ENCODE measurements at places on chromosomes 16 and 17.

- DNase-seq = no peak
Observed at GRCh38 chr16:73308771-73309170, 260.8 kb upstream of the ZFHX3 start.

GRCh38 chr17:76997981-76998531 is 129.9 kb downstream of the MGAT5B start:
- DNase-seq = peak; percentile 45

DNA sequence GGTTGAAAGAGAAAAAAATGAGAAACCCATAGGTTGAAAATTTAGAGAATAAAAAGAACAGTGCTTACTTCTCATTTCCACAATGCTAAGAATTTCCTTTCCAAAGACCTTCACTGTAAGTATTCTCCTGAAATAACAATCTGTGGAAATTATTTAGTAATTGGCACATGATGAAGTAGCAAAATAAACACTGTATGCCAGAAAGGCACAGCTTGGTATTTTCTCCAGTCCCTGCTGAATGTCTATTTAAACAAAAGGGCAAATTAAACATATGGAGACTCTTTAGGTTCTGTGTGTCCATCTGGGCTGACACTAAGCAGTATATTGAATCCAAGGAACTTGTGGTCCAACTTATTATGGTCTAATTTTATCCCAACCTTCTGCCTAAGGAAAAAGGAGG is 46.1 kb downstream of the CHCT1 start:
- DNase-seq = no peak

DNA sequence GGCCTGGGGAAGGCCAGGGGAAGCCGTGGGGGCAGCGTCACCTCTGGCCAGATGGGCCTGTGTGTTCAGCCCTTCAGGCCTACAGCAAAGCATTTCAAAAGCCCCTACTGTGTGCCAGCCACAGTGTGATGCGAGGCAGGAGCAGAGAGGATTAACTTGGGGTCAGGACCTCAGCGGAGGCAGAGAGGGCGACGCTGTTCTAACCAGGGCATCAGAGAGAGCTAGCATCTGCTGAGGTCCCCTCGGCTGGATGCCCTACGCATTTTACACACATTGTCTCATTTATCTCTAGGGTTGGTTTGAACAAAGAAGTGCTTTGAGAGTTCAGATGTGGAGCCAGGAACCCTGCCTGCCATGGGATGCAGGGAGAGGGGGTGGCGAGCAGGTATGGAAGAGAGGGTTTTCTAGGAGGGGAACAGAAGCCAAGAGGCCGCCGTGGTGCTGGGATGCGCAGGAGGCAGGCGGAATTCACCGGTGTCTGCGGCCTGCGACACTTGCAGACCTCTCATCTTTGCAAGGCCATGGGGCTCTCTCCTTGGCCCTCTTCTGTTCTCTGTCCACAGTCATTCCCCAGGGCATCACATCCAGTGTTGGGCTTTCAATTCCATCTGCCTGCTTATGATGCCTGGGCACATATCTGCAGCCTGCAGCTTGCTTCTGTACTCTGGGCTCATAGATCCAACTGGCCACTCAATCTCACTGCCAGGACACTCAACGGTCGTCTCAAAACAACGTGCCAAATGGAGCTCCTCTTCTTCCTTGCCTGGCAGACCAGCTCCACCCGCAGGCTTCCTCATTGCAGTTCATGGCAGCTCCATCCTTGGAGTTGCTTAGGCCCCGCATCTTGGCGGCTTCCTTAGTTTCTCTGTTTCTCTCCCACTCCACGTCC is 8.1 kb upstream of the NKD1 start:
- no peak for DNase-seq

- no peak for DNase-seq
Observed at GRCh38 chr16:57192146-57192545, 6.0 kb downstream of the RSPRY1 start.

DNA sequence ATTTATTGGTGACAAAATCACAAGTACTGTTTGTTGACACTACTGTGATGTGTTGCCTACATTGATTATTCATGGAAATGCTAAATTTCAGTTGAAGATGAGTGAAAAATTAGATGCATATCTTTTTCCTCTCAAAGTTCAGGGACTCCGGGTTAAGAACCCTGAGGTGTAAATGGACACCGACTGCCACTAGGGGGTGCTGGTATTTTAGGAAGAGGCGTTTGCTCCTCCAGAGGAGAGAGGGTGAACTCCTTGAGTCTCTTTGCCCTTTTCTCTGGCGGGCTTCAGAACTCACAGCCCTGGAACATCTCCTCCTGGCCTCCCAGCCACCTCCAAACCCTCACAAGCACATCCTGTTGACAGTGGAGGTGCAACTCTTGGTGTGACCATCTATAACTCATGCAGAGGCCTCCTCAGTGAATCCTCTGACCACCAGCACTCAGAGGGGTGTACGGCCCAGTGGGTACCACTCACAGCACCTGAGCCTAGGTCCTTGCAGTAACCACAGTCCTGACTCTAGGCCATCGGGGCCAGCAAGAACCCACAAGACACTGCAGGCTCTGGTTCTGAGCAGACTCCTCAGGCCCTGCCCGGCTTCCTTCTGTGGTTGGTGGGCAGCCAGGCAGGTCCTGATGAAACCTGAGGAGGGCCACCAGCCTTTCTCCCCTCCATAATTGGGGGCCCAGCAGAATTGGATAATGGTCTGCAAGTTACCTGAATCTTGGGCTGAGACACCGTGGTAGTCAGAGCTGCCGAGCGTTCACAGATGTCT is 26.2 kb upstream of the PIK3R5 start:
- peak; percentile 78 for DNase-seq
